Right ventricle myocardium superior (tissue), 1 donor: ENCODE measurements at places on chromosomes 6 and 20.

DNA sequence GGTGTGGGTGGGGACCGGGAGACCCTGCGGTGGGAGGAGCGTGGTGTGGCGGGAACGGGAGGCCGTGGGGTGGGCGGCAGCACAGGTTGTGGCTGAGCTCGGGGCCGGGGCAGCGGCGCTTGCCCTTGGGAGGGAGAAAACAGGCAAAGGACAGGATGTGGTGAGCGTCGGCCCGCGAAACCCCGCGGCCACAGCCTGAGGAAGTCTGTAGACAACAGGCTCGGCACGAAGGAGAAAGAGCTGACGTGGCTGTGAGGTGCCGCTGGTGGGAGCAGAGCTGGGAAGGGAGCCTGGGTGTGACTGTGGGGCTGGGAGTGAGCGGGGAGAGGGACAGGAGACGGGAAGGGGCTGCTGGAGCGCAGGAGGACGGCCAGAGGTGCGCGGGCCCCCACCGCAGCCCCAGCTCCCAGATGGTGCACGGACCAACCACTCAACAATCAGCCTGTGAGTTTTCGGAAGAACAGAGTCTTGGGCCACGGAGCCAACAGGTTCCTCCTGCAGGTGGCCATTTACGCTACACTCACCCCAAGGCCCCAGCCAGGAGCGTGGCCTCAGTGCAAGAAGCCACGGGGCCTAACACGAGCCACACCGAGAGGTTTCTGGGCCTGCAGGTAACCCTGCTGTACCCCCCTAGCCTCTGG, 202.8 kb downstream of the DLL1 start:
- peak; percentile 46 for DNase-seq

DNA sequence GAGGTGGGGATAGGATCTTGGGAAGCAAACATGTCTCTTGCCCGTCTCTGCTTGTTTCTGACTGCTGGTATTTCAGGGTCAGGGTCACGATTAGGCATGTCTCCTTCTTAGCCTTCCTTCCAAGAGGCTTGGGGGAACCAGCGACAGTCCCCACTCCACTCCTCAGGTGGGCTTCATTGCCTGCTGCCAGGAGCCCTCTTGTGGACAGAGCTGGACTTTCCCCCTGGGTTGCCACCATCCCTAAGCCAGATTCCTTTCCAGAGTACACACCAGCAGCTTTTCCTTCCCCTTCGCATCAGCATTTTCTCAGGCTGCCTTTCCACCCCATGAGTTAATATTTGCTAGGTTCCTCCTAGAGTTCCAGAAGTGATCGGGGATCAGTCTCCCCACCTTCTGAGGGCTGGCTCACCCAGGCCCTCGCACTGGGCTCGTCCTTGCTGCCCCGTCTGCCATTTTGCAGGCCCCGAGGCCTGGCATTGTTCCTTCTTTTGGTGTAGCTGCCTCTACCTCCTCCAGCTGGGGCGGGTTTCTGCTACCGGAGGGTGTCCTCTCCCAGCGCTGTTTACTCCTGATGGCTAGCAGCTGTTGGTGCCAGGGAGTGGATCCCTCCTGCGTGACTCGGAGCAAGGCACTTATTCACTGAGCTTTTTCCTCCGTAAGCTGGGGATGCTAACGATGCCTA, 8.8 kb upstream of the C20orf144 start:
- no peak for DNase-seq

- no peak for DNase-seq
Measured at GRCh38 chr6:3456395-3456897, 404 bp downstream of the SLC22A23 start.

GRCh38 chr20:57934007-57934805, 224.4 kb upstream of the PMEPA1 start:
- DNase-seq: no peak

DNA sequence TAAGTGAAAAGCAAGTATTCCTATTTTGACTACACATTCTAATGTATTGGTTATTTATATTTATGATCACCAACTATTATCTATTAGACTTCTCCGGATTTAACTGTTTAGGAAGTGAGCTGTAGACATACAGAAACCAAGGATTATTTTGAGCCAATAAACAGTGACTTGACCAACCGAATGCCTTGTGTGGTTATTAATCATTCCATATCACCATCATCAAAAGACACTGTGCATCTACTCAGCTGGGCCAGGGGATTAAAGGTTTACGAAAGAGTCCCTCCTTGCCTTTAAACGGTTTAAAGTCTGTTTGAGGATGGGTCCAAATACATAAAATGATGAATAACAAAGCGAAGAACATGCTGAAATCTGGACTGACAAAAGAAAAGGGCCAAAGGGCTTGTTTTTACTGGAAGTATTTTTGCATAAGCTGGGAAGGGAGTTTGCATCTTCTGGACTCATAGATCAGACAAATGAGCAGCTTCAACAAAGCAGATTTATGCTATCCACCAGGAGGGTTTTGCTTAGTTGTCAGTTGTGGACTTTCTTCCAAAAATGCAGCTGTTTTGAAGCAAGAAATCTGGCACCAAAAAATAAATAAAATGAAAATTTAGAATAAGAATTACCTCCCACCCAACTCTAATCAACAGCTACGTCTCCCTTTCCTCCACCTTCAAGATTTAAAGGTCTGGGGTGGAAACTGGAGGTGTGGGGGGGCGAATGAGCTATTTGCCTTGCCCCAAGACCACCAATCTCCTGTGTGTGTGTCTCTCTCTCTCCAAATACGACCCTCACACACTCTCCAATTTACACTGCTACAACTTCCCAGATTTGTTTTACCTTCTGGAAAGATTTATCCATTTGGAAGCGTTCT, 33.6 kb upstream of the ID4 start:
- no peak for DNase-seq

GRCh38 chr6:106066989-106067388, 19.1 kb upstream of the PRDM1 start:
- DNase-seq: no peak

DNA sequence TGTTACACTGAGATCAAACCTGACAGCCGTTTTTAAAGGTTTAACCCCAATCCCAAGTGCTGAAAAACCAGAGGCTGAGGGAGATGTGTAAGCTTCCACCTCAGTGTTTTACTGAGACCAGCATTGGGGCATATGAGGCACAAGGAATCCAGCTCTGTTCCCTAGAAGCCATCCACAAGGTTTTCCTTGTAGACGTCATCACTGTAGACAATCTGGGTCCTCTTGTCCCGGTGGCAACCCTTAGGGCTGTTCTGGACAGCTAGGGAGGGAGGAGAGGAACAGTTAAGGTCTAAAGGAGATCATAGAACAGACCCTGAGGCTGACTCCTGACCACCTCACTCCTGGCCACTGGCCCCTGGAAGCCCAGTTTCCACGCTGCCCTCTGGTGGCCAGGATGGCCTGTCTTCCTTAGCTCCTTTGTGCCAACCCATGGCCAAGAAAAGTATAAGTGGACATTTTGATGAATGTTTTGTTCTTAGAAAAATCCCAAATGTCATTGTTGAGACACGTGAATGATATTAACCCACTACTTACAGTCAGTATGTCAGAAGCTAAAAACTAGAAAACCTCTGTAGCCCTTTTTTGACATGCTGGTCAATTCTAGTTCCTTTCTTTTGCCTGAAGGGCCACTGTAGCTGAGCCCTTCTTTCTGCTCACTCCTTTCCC, 6.4 kb downstream of the CFB start:
- peak; percentile 82 for DNase-seq

DNA sequence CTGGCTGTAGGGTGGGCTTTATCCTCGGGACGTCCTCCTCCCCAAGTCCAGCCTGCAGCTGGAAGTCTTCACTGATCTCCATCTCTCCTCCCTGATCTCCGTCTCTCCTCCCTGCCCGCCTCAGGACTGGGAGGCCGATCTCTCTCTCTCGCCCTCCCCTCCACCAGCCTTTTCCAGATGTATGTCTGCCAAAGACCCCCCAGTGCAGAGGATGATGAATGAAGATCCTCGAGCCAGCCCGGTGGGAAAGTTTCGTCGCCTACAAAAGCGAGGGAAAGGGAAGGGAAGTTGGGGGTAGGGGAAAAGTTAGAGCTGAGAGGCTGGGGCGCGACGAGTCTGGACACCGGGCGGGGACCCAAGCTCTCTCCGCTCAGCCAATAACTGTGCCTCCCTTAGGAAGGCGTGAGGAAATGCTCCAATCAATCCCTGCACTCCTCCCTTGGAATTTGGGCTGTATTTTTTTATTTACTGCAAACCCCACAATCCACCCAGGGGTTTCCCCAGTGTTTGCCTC, 595 bp upstream of the SRF start:
- DNase-seq: peak; percentile 87

DNA sequence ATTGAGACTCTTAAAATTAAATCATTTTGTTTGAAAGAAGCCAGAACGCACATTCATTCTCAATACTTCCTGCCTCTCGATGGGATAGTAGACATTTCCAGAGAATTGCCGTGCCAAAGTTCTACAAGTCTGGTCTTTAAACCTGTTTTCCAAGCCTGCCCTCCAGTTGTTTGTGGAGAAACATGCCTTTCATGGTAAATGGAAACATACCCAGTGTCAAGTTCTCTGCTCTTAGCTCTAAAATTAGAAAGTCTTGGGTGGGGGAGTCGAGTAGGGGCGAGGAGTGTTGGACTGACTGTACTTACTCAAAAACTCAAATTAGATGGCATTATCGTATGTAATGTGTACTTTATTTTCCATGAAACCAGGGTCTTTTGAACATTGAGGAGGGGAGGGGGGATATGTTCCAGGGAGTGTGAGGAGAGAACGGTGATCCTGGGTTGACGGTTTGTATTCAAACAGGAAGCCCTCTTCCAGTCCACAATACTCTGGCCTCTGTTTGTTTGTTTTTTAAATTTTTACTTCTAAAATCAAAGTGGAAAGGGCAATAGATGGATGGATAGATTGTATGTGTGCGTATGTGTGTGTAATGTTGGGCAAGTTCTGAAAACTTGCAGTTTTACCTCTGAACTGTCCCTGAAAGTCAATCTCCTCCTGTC, 106.8 kb upstream of the ARMC2 start:
- DNase-seq: no peak

GRCh38 chr20:59623583-59623982, 19.2 kb downstream of the PHACTR3 start:
- no peak for DNase-seq

DNA sequence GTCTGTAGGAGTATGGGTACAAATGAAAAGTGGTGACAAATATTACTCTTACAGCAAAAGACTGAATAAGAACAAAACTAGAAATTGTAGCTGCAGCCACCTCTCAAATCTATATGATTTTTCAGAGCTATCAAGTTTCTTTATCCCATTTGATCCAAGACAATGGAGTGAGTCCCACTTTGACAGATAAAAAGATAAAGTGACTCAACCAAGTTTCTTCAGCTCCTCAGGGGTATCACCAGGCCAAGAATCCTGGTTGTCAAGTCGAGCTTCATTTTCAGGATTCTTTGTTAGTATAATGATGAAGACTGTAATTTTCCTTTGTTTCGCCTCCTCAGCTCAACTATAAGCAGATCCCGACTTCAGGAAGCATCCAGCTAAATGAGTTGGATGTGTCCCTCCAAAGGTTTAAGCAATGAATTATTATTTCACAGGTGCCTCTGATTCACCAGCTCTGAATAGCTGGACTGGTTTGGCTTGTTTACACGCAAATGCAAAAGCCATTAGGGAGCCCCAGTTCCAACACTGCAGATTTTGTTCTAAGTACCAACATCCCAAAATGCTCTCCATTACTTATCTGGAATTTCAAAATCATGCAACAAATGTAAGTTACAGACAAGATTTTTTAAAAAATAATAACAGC, 238.9 kb downstream of the MAFB start:
- no peak for DNase-seq

- no peak for DNase-seq
Measured at GRCh38 chr6:140988780-140989179, 1143.9 kb upstream of the GJE1 start.

DNA sequence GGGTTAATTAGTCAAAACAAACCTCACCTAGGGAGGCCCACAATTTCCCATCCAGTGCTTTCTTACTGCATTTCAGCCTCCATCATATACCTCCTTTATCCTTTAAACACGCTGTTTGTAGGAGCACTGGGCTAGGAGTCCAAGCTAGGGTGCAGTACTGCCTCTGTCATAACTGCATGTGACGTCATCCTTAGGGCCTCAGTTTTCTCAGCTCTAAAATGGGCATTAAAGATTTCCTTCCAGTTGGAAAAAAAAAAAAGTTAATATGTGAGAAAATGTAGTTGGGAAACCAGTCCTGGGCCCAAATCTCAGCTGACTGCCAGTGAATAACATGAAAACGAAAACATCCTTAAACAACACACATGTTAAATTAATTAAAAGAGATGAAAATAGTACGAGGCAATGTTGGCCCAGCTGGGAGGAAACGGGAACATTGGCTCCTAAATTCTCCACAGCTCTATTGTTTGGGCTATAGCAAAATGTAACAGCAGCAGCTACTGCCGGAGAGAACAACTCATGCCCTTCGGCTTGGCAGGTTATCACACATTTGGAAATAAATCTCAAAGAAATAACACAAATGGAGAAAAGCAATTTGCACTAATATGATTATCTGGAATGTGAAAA, 79.9 kb upstream of the CCDC167 start:
- DNase-seq: no peak

- peak; percentile 54 for DNase-seq
Measured at GRCh38 chr6:143579703-143580102, 68.2 kb upstream of the FUCA2 start.

- no peak for DNase-seq
Measured at GRCh38 chr6:23841116-23841515, 284.9 kb upstream of the NRSN1 start.

GRCh38 chr6:52739627-52740026, 23.6 kb downstream of the GSTA2 start:
- no peak for DNase-seq

GRCh38 chr20:59458645-59459044, 145.7 kb upstream of the PHACTR3 start:
- DNase-seq: no peak

DNA sequence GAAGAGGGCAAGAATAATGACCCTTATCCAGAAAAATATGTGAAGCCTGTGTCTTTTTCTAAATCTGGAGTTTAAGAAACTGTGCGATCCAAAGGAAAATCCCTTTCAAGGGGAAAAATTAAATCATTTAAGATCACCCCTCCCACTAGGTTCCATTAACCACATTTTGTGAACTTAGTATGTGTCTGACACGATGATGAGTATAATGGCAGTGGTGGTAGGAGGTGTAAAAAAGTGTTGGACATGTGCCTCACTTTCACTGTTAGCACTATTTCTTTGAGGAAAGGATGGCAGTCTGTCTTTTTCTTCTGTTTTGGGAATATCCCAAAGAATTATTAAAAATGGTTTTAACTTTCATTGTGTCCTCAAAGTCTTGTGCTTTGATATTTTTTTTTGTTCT, 392.3 kb upstream of the CITED2 start:
- DNase-seq: no peak

GRCh38 chr20:55744896-55745295, 260.4 kb downstream of the CBLN4 start:
- no peak for DNase-seq
